ENCODE measurements at places on chromosomes 2 and 18. TPM values are rescaled to one million over a fixed set of nuclear protein-coding genes. Genes with fewer than 3 reads are reported as not detected.

DNA sequence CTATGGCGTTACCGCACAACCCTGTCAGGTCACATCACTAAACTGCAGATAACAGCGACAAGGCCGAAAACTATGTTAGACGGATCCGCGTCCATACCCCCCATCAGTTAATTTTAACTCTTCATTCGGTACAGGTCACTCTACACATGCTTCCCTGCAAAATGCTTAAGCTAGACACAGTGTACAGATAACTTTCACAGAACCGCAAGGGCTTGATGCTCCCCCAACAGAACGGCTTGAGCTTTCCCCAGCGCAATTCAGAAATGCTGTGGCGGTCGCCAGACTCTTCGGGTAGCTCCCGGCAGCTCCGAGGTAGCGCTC, 283 bp upstream of the RBBP8 start:
- H3K27ac ChIP-seq, result peak overlapping the region; percentile 92
- H3K36me3 ChIP-seq, result peaks cover 7% of the 10 kb centered on the region
- DNase-seq, result no peak
- H3K4me3 ChIP-seq, result peak overlapping the region; percentile 98
- no peaks in the 10 kb centered on the region for H3K27me3 ChIP-seq

GRCh38 chr18:3466872-3467271, 16.9 kb downstream of the TGIF1 start:
- DNase-seq, result no peak
- peak overlapping the region; percentile 36 for H3K27ac ChIP-seq
- H3K36me3 ChIP-seq, result no peaks in the 10 kb centered on the region
- H3K4me1 ChIP-seq, result peaks cover 2% of the 10 kb centered on the region

DNA sequence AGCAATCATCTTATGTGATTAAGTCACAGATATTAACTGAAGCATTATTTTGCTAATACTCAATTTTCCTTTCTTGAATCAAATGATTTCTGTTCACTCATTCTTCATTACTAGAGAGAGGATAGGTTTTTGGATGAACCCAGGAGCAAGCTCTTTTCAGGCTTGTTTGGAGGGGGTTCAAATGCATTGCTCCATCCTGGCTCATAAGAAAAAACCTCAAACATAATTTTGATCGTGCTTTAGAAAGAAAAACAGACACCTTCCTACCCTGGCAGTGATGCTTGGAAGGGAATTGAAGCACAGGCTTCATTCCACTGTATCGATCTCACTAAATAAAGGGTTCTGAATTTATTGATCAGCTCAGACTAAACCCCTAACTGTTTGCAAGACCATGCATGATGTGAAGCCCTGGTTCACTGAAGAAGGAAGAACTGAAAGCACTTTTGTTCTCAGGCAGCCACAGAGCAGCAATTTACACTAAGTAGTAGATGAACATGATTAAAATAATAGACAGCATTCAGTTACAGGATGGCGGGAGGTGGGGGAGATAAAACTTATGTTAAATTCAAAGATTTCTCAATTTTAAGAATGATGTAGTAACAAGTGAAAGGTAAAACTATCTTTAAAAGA, 53.4 kb downstream of the CDH2 start:
- no peak for DNase-seq
- H3K27me3 ChIP-seq, result no peaks in the 10 kb centered on the region
- no peaks in the 10 kb centered on the region for H3K4me1 ChIP-seq
- no peak overlapping the region for H3K27ac ChIP-seq
- H3K4me3 ChIP-seq, result no peak overlapping the region

- H3K27me3 ChIP-seq, result no peaks in the 10 kb centered on the region
- no peak overlapping the region for H3K27ac ChIP-seq
- H3K4me1 ChIP-seq, result no peaks in the 10 kb centered on the region
- DNase-seq, result no peak
- no peak overlapping the region for H3K4me3 ChIP-seq
These were observed 70.5 kb upstream of the IGFBP5 start for GRCh38 chr2:216765761-216766262.

TMEM131 gene
- polyA plus RNA-seq, result 15.3 TPM

TTC21B gene
- polyA plus RNA-seq, result 4.1 TPM
